ENCODE measurements at places on chromosomes 6 and 20. TPM values are rescaled to one million over a fixed set of nuclear protein-coding genes. Genes with fewer than 3 reads are reported as not detected.

DNA sequence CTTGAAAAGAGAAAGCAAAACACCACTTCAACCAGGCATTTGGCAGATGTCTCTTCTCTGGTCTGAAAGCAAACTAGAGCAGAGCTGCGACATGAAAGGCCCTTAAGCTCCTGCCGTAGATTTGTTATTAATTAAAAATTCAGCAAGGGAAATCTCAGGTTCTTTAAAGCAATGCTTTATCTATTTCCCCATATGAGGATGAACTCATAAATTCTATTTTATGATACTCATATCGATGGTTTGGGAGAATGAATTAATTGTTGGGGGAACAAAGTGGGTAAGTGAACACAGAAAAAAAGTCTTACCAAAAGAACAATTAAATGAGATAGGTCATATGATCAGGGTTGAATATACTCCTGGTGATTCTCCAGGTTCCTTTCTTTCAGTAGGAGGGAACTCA lies 464.7 kb upstream of the SLC35B3 start:
- no peaks in the 10 kb centered on the region for H3K27me3 ChIP-seq
- no peaks in the 10 kb centered on the region for H3K4me1 ChIP-seq
- no peak for DNase-seq
- no peak overlapping the region for H3K27ac ChIP-seq
- H3K4me3 ChIP-seq = no peak overlapping the region
- H3K36me3 ChIP-seq = no peaks in the 10 kb centered on the region

- no peaks in the 10 kb centered on the region for H3K4me1 ChIP-seq
- DNase-seq = no peak
- H3K27me3 ChIP-seq = no peaks in the 10 kb centered on the region
- no peaks in the 10 kb centered on the region for H3K36me3 ChIP-seq
- no peak overlapping the region for H3K4me3 ChIP-seq
Observed at GRCh38 chr20:9689041-9689440, 149.8 kb downstream of the PAK5 start.

- H3K4me1 ChIP-seq = peaks cover 15% of the 10 kb centered on the region
- no peaks in the 10 kb centered on the region for H3K36me3 ChIP-seq
- H3K4me3 ChIP-seq = no peak overlapping the region
- H3K27me3 ChIP-seq = no peaks in the 10 kb centered on the region
- no peak overlapping the region for H3K27ac ChIP-seq
Observed at GRCh38 chr6:163263196-163263595, 151.3 kb upstream of the QKI start.

- DNase-seq = no peak
- H3K36me3 ChIP-seq = no peaks in the 10 kb centered on the region
- no peak overlapping the region for H3K27ac ChIP-seq
- no peaks in the 10 kb centered on the region for H3K4me1 ChIP-seq
- no peaks in the 10 kb centered on the region for H3K27me3 ChIP-seq
Observed at GRCh38 chr6:55433446-55434130, 106.3 kb downstream of the GFRAL start.

- DNase-seq = no peak
- no peak overlapping the region for H3K4me3 ChIP-seq
- H3K27ac ChIP-seq = peak overlapping the region; percentile 7
- H3K4me1 ChIP-seq = peaks cover 66% of the 10 kb centered on the region
Observed at GRCh38 chr6:4319981-4320683, 184.8 kb upstream of the ECI2 start.

- no peaks in the 10 kb centered on the region for H3K4me1 ChIP-seq
- H3K27ac ChIP-seq = no peak overlapping the region
- DNase-seq = no peak
- H3K36me3 ChIP-seq = no peaks in the 10 kb centered on the region
Observed at GRCh38 chr6:70180183-70180900, 122.5 kb downstream of the COL9A1 start.

- no peaks in the 10 kb centered on the region for H3K36me3 ChIP-seq
- H3K4me3 ChIP-seq = no peak overlapping the region
- DNase-seq = no peak
- H3K4me1 ChIP-seq = no peaks in the 10 kb centered on the region
- no peaks in the 10 kb centered on the region for H3K27me3 ChIP-seq
- no peak overlapping the region for H3K27ac ChIP-seq
Observed at GRCh38 chr6:143408151-143408786, 42.2 kb downstream of the ADAT2 start.

DNA sequence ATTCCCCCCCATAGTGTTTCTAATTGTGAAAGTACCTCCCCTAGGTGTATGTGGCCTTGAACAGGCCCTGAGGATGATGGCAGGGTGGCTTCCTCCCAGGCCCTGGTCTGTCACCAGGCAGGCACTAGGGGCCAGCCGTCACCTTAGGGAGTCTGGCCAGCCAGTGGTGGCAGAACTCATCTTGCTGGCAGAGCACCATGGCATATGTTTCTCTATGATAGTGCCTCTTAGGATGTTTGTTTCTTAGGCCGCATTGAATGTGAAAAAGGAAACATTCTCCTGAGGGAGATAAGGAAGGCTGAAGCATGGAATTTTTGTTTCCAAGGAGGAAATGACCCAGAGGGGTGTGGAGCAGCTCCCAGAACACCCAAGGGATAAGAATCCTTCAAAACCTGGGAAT lies 45.2 kb upstream of the KLHL31 start:
- no peak for DNase-seq
- H3K4me3 ChIP-seq = no peak overlapping the region
- H3K27ac ChIP-seq = no peak overlapping the region
- no peaks in the 10 kb centered on the region for H3K36me3 ChIP-seq
- no peaks in the 10 kb centered on the region for H3K4me1 ChIP-seq

DNA sequence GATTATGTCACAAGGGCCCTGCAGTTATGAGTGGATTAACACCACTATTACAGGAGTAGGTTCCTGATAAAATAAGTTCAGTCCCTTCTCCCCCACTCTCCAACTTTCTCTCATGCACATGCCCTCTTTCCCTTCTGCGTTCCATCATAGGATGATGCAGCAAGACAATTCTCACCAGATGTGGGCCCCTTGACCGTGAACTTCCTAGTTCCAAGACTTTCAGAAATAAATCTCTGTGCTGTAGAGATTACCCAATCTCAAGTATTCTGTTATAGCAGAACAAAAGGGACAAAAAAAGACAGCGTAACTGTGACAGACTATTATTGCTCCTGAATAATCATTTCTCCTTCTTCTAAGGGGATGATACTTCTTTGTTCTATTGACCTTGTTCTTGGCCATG lies 33.8 kb upstream of the TMEM244 start:
- DNase-seq = no peak
- no peaks in the 10 kb centered on the region for H3K27me3 ChIP-seq
- H3K36me3 ChIP-seq = no peaks in the 10 kb centered on the region
- H3K27ac ChIP-seq = no peak overlapping the region
- H3K4me1 ChIP-seq = no peaks in the 10 kb centered on the region

GRCh38 chr6:134177753-134178160 lies 125.3 kb upstream of the SLC2A12 start:
- DNase-seq = no peak
- H3K27ac ChIP-seq = peak overlapping the region; percentile 70
- H3K4me3 ChIP-seq = peak overlapping the region; percentile 37
- peaks cover 31% of the 10 kb centered on the region for H3K4me1 ChIP-seq
- no peaks in the 10 kb centered on the region for H3K27me3 ChIP-seq

- no peak overlapping the region for H3K4me3 ChIP-seq
- no peaks in the 10 kb centered on the region for H3K36me3 ChIP-seq
- DNase-seq = no peak
- H3K27me3 ChIP-seq = no peaks in the 10 kb centered on the region
- H3K27ac ChIP-seq = no peak overlapping the region
- no peaks in the 10 kb centered on the region for H3K4me1 ChIP-seq
Observed at GRCh38 chr6:66538551-66539135, 831.6 kb upstream of the EYS start.

Gene GJA1
- total RNA-seq = 261 TPM

Gene IRAK1BP1
- total RNA-seq = 4.2 TPM

Gene GZF1
- total RNA-seq = 20.9 TPM
